Stimulated activated naive CD4-positive, alpha-beta T cell treated with Interleukin-2 at 50 U/mL for 16 hours (primary cell): ENCODE measurements at places on chromosomes 2 and 18.
A peak's percentile ranks its signal among the peaks of the same experiment; 100 is the strongest.

DNA sequence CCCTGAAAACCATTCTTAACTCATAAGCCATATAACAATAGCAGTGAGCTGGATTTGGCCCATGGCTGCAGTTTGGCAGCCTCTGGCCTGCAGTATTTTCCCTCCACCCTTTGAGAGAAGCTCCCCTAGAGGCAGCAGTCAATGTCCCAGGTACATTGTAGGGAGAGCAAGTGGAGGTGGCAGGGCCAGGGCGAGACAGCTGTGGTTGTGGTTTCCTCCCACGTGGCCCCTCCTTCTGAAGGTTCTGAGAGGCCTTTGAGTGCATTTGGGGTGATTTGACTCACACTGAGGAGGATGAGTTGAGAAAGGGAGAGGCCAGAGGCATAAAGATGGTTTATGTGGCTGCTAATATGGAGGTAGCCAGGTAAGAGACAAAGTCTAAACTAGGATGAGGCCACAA, 45.5 kb upstream of the LDAH start:
- DNase-seq = peak; percentile 49

- DNase-seq = no peak
Measured at GRCh38 chr2:24878341-24878740, 41.7 kb downstream of the ADCY3 start.

DNA sequence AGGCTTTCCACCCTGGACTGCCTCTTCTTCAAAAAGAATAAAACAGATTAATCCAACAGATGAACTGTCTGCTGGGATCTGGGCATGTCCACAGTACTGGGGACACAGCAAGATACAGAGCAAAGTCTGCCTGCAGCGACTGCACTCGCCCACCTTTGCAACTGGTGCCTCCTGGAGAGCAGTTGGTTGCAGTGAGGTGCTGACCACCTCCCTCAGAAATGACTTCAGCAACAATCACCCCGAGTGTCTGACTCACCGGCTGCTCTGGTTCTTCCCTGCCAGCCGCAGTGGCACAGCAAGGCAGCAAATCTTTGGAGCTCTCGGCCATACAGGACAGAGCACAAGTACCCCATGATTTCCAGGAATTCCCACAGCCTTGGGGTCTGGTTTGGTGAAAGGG, 179.7 kb downstream of the ANAPC1 start:
- no peak for DNase-seq

DNA sequence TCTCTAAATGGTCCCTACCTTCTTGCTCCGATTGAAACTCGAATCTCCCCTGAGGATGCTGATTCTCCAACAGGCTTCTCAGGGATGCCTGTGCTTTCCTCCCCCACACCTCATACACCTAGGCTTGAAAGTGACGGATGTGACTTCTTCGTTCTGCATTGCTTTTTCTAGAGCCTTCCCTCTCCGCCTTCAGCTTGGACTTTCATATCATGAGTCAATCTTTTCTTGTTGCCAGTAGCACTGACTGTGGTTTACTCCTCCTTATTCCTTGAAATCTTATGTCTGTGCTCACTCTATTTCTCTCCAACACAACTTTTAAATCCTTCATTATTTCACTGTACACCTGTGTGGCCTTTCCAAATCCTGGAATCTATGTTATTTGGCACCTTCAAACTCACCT, 451.4 kb downstream of the TMX3 start:
- DNase-seq = no peak

DNA sequence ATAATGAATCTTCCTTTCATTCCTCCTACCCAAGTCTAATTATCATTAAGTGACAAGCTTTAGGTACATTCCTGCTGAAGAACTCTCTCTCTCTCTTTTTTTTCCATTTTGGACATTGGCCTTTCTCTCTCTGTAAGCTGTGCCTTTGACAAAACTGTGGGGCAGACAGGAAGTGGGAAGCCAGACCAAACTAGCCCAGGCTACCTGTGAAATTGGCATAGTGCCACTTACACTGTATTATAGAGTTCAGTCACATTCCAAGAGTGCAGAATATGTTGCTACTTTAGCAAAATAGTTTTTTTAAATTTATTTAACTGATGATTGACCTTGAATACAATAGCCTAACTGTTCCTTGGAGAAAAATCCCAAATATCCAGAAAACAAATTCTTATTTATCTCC, 381.5 kb upstream of the ETAA1 start:
- DNase-seq = no peak

GRCh38 chr2:133755480-133756300, 187.4 kb upstream of the NCKAP5 start:
- no peak for DNase-seq

DNA sequence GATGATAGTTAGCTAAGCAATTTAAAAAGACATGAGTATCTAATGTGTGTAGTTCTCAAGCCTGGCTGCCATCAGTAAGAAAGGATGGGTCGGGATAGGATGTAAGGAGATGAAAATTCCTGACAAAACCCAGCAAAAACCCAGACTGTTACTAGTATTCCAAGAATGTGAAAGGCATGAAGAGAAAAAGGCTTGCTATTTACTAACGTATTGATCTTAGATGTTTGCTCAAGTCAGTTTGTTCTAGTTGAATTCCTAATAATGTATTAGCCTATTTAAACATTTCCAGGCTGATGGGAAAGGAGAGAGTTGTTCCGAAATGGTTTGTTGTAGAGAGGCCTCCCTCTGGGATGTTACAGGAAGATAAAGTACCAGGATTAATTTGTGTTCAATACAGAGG, 88.2 kb downstream of the ZNF532 start:
- DNase-seq = no peak

GRCh38 chr2:223724861-223725260, 112.5 kb downstream of the AP1S3 start:
- DNase-seq = no peak

DNA sequence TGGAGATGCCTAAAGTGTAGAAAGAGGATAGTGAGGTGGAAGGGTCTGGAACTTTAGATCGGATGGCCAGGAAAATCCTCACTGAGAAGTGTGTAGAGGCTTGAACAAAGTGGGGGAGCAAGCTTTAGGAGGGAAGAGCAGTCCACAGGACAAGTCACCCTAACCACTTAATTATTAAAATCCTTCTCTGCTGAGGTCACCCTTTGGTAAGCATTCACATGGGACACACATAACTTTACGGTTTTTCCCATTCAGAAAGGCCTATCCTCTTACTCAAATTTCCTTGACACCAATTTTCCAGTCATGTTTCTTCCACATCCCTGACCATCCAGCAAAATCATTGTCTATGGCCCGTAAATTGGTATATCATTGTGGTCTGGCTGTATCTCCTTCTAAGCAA, 31.0 kb upstream of the ZEB2 start:
- no peak for DNase-seq

DNA sequence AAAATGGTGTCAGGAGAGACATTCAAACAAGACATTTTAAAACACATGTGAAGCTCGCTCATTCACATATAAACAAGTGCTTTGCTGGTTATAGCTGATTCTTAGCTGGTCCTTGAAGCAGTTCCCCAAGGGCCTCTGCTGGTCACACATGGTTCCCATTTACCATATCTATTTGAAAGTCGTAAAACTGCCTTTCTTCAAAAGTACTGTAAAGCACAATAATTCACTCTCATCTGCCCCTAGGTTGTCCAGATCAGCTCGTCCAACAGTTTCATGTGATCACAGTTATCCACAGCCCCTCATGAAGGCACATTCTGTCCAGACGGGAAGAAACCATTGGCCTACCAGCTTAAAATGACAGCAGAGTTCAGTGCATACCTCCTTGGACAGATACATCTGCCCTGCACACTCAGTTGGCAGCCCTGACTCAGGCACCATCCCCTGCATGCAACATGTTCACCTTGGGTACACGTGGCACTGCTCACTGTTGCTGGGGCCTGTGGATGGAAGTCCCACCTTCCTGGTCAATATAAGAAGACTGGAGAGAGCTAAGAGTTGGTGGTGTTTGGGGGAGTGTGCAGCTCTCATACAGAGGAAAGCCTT, 108.0 kb upstream of the HAAO start:
- no peak for DNase-seq

GRCh38 chr2:162509288-162509968, 165.5 kb downstream of the GCA start:
- no peak for DNase-seq

DNA sequence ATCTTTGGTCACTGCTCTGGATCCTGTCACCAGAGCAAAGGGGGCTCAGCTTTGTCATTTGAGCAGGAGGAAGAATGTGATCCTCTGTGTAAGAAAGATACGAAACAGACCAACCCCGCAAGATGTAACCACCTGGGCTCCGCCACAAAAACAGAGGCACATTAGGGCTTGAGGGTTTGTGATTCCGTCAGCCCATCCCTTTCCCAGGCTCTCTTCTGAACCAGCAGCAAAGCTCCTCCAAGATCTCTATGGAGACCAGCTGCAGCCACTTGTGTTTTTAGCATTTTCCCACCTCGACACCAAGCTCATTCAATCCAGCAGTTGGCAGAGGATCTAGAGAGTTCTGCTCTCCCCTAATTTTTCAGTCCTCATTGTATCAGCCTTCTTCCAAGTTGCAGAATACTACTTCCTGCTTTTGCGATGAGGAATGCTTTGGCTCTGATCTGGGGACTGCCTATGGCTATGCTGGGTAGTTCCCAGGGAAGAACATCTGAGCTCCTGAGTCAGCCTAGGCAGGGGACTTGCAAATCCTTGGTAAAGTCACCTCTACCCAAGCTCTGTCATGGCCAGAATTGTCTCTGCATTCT, 139.6 kb upstream of the RAB12 start:
- no peak for DNase-seq

DNA sequence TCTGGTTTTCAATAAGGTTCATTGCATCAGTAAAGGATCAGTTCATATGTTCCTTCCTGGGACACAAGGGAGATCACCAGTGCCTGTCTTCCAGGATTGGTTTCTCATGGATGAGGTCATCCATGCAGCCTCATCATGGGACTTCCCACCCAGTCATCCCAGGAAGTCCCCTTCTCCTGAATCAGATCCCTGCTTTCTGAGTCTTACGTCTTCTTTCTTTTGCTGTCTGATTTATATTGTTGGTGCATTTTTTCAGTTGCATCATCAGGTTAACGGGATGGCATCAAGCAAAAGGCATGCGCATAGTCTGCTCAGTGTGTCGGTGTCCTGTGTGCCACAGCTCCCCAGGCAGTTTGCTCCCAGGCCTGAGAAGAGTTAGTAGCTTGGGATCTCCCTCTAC, 105.9 kb downstream of the SOX11 start:
- no peak for DNase-seq

GRCh38 chr2:201419057-201419635, 32.1 kb downstream of the TRAK2 start:
- DNase-seq = no peak

GRCh38 chr2:151198645-151199044, 63.0 kb downstream of the RBM43 start:
- DNase-seq = no peak
